NB4 (cell line): ENCODE measurements at places on chromosomes 1 and 21.
A peak's percentile ranks its signal among the peaks of the same experiment; 100 is the strongest.

DNA sequence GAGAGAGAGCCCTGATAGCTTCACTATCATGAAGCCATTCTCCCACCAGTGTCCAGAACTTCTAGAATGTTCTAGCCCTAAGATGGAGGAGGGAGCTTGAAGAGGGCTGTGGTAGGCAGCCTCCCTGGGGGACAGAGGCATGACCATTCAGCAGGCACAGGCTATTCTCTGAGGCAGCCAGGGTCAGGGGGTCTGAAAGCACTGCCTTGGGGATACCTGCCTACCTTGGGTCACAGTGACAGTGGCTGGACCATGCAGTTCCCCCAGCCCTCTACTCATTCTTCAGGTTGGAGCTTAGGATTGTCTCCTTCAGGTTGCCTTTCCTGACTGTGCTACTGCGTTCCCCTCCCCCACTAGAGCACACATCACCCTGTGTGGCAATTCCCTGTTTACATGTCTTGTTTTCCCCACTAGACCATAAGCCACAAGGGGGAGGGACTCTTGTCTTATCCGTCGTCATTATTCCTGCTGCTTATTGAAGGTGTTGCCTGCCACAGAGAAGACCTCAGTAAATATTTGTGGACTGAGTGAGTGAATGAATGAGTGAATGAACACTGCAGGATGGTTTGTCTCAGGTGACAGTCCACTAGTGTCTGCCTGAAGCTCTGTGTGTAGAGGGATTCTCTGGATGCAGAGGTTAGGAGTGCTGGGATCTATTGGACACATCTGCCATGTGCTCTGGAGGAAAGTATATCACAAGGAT, 5.2 kb downstream of the ZDHHC18 start:
- no peak for DNase-seq

- DNase-seq, result no peak
These were observed 8.8 kb upstream of the AHCYL1 start for GRCh38 chr1:109975718-109976117.

DNA sequence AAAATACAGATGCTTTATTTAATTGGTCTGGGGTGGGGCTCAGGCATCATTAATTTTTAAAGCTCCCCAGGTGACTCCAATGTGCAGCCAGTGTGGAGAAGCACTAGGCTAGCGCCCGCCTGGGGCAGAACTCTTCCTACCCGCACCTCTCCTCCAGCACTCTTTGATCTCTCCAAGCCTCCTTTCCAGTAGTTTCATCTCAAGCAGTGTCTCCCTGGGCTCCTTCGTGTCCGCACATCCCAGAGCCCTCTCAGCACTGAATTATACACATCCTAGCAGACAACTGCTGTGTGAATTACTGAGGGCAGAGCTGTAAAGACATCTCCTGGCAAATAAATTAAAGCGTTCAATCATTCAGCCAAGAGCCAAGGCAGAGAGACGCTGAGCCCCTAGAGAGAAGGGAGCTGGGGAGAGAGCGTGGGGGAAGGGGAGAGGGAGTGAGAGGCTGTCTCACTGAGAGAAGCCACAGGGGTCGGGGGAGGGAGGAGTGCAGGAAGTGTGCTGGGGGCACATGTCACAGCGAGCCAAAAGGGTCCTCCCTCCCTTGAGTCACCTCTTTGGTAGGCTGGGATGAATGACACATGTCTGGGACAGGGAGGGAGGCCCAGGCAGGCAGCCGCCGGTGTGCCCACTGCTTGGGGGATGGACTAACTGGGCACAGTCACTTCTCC, 21.0 kb upstream of the PARP1 start:
- DNase-seq, result peak; percentile 88

DNA sequence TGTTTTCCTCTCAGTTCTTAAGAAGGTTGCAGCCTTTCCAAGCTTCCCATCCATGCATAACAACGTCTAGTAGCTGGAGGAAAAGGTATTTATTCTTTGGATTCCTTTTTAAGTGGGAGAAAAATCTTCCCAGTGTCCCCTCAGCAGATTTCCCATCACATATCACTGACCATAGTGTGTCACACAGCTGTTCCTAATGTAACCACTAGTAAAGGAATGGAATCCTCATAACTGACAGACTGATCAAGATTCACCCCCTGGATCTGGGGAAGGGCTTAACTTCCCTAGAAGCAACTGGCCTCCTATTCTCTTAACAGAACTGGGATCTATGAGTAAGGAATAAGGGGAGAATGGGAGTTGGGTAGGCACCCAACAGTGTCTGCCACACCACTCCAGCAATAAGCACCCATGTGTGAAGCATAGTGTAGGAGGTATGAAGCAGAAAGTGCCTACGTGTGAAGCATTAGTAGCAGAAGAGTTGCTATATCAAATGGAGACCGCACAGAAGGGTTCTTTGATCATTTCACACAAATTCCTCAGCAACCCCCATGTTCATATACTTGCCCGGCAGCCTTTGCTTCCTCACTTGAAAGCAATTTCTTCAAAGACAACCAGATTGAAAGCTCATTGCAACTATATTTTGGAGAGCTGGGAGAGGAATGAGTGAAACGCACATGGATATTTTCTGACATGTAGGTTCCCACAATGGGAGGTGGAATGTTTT, 28.2 kb upstream of the DNAH14 start:
- DNase-seq, result no peak

- no peak for DNase-seq
These were observed 69.0 kb downstream of the ATP1B1 start for GRCh38 chr1:169175461-169175860.

GRCh38 chr1:8580566-8580965, 236.9 kb downstream of the RERE start:
- no peak for DNase-seq

- DNase-seq, result no peak
These were observed 51.2 kb downstream of the LRRN2 start for GRCh38 chr1:204634260-204634910.

GRCh38 chr1:185535621-185536020, 198.6 kb upstream of the HMCN1 start:
- DNase-seq, result no peak

DNA sequence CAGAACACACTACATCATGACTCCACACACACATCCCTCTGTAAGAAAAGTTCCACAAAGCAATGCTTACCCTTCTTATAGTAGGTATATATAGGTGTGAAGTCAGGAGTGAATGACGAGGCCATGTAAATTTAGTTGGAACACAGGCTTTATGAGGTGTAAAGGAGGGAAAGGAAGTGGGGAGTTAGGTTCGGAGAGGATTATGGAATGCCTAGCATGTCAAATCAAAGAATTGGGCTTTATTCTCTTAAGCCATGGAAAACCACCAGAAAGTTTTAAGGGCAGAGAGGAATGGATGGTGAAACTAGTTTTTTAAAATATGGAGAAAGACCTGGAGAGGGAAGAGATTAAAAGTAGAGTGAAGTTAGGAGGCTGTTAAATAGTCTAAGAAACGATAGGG, 26.3 kb downstream of the TFAP2E start:
- no peak for DNase-seq

- no peak for DNase-seq
These were observed 5.2 kb downstream of the LEPR start for GRCh38 chr1:65425697-65426096.

GRCh38 chr1:70383483-70383882, 27.6 kb upstream of the CTH start:
- no peak for DNase-seq

- no peak for DNase-seq
These were observed 14.4 kb downstream of the CXADR start for GRCh38 chr21:17527240-17527639.

GRCh38 chr1:30818568-30819243, 61.1 kb upstream of the LAPTM5 start:
- DNase-seq, result no peak

DNA sequence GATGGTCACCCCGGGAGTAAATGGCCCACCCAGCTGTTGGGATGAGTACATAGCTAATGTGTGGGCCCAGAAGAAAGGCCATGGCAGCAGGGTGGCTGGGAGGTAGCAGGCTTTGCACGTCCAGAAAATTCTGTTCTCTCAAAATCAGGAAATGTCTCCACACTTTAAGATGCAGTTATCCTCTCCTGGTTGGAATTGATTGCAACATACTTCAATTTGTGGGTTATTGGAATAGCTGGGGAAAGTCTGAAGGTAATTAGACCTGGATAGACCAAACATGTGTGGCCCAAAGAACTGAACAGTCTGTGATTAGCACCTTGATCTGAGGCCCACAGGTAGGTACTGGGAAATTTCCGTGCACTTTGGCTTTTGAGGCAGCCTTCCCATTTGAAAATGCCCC, 30.2 kb downstream of the COA7 start:
- DNase-seq, result no peak

GRCh38 chr1:913491-914130, 10.1 kb upstream of the SAMD11 start:
- DNase-seq, result no peak

DNA sequence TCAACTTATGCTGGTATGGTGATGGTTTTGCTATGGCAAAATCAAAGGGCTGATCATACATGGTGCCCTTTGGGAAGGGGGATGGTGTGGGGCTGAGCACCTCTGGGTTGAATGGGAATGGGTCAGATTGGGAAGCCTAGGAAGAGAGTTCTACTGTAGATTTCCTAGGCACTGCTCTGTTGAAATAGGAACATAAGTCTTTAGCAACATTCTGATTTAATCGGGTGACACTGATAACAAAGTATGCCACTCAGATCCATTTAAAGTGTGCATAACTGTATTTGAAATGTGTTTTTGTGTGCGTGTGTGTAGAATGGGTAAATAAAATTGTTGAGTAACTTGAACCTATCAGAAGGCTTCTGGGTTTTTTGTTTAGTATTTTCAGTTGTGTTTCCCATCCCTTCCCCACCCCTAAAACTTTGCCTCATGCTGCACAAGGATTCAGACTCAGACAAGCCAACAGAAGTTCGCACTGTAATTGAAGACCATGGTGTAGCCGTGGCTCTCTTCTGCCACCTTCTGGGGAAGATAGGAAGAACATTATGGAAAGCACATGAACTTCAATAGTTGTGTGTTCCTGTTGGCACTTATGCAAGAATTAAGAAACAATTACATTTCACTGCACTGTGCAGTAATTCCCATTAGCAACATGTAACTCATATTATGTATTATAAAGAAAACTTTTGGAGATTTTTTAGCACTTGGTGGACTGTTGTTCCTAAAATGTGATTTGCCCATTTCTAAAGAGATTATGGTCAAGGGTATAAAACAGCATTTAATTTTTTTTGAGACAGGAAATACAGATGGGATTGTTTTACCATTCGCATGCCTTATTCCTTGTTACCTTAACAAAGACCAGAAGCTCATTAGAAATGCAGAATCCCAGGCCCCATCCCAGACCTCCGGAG, 10.9 kb upstream of the C4BPB start:
- DNase-seq, result peak; percentile 82

- DNase-seq, result peak; percentile 55
These were observed 27.2 kb upstream of the TDRD10 start for GRCh38 chr1:154474802-154475201.

DNA sequence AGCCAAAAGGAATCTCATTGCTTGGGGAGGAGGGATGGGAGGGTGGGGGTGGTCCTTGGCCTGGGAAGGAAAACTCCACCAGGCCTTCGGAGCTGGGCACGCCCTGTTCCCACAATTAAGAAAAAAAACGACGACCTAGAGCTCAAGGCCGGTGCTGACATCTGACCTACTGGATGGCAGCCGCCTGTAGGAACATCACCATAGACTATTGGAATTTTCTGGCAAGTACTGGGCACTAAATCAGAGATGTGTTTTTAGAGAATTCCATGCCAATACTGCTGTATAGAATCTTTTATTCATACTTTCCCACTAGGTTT, 729 bp downstream of the NADK start:
- DNase-seq, result no peak

- no peak for DNase-seq
These were observed 4.0 kb downstream of the CLCA1 start for GRCh38 chr1:86472767-86473166.

- no peak for DNase-seq
These were observed 20.0 kb upstream of the EPHA2 start for GRCh38 chr1:16175610-16176553.

- no peak for DNase-seq
These were observed 4.3 kb upstream of the IPO13 start for GRCh38 chr1:43942411-43942810.

GRCh38 chr1:232110281-232111090, 483.9 kb downstream of the DISC1 start:
- no peak for DNase-seq
